Fibroblast of gingiva (primary cell): ENCODE measurements at places on chromosomes 7 and 10.
A peak's percentile ranks its signal among the peaks of the same experiment; 100 is the strongest.

GRCh38 chr7:119720541-119720940 lies 552.4 kb upstream of the KCND2 start:
- peak; percentile 76 for DNase-seq

- no peak for DNase-seq
These were observed 116.5 kb upstream of the TNS3 start for GRCh38 chr7:47698386-47698785.

- DNase-seq = peak; percentile 85
These were observed 40.9 kb downstream of the NSUN6 start for GRCh38 chr10:18610517-18610916.

DNA sequence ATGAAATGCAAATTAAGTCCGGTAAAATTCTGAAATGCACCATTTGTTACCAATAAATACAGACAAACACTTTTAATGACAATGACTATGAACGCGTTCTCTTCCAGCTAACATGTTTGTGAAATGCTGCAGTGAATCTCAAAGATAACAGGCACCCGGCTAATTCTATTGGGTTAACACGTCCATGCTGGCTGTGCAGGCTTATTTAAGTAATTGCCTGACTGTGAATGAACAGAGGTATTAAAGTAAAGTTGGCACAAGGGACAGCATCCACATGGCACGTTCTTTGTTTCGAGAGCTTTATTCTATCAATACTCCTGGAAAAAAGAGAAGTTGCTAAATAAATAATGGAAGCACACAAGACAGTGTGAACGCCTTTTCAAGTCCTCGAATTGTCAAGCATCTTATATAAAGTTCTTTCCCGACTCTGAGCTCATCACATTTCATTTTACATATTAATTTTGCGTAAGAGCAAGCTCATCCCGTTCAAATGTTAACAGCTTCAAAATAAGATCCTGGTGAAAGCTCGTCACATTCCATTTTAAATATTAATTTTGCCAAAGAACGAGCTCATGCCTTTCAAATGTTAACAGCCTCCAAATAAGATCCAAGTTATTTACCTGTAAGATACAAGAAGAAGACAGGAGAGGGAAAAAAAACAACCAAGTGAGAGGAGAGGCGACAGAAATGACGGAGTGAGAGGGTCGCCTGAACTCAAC lies 111.3 kb upstream of the RHEB start:
- peak; percentile 13 for DNase-seq

DNA sequence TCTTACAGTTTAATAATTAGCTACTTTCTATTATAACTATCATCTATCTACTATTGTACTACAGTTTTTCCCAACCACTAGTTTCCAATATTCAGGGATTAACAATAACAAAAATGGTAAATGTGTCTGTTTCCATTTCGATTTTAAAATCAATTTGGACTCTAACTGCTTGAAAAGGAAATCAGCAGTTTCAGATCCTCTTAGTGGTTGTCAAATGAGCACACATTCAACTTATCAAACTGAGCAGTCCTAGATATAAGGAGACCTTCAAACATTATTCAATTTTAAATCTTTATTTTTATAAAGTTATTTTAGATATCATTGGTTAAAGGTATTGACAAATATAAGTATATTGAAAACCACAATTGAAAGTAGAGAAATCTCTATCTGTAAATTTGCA lies 46.8 kb upstream of the CD36 start:
- no peak for DNase-seq

DNA sequence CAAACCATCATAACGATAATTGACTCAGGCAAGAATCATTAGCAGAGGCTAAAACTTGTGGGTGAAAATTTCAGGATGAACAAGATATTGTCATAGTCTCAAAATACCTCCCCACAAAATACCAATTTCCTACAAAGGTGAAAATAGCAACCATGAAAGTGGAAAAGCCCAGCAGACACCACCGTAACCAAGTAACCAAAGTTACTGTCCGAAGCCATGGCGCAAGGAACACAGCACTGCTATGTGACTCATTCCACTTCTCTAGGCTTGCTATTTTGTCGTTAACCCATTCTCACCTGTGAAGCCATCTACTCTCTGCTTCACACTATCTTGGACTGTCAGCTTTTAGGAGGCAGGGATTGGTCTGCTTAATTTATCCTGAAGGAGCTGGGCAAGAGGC lies 113.8 kb upstream of the CACUL1 start:
- no peak for DNase-seq
